Stimulated activated CD4-positive, alpha-beta T cell treated with anti-CD3 and anti-CD28 coated beads, Interleukin-12 subunit alpha, Interleukin-12 subunit beta, amount 100 ng/mL, for 4 hours (primary cell): ENCODE measurements at places on chromosomes 3 and 15.

DNA sequence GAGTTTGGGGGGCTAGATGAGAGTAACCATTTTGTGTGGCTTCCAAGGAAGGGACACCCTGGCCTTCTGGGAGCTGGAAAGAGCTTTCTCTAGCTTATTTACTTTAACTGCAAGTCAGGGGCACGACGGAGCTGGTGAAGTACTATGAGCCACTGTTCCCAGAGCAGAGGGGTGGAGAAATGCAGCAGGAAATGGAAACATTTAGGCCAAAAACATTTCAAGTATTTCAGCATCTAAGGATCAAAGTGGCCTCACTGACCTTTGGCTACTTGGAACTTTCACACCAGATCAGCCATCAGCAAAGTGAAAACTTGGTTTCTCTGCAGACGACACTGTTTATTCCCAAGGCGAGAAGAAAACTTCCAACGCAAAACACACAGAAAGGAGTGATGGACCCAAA lies 7.9 kb downstream of the DGKG start:
- no peak for DNase-seq

DNA sequence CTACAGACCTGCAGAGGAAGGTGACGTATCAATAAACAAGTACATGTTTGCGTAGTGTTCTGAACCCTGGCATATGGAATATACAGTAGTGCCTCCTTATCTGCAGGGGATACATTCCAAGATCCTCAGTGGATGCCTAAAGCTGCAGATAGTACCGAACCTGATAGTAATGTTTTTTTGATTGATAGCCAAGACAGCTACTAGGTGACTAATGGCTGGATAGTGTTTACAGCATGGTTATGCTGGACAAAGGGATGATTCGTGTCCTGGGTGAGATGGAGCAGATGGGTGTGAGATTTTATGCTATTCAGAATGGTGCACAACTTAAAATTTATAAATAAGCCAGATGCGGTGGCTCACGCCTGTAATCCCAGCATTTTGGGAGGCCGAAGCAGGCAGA lies 55.8 kb upstream of the IGF2BP2 start:
- DNase-seq, result no peak

DNA sequence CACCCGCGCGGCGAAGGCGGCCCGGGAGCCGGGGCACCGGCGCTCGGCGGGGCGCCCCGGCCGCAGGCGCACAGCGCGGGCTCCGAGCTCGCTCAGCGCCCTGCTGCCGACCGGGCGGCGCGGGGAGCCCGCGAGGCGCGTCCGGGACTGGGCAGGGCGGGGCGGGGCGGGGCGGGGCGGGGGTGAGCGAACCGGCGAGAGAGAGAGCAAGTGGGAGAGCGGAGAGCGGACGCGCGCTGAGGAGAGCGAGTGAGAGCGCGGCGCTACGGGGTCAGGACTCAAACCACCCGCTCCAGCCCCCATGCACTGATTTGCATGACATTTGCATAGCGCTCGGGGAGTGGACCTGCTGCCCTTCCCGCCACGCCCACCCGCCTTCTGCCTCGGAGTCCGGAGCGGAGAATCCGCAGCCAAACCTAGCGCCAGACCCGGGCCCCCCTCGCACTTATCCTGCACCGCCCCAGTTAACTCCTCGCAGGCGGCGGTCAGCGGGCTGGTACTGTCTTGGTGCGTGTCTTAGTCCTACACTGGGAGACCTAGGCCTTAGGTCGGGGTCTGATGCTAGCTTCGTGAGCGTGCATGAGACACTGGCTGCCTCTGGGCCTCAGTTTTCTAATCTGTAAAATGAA lies at the start of gene MYLK:
Gene MYLK (minus strand): TSS at position 130 of the 629 bp plus-strand sequence. CDS start 90,491 bp downstream, outside the sequence.
- DNase-seq, result peak; percentile 1

DNA sequence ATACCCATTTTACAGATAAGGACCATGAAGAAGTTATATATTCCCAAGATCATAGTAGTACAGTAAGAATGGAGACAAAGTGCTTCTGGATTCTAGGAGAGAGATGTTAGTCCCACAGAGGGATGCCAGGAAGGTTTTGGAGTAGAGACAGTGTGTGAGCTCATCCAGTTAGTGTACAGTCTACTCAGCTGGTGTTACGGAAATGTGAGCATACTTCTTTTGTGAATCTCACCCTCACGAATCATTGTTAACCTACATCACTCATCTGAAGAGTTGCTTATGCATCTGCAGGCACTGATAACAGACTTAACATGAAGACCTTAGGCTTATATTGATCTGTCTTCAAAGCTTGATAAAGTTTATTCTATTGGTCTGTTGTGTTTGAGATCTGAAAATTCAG lies 106.6 kb upstream of the PTPRG start:
- no peak for DNase-seq

- no peak for DNase-seq
Measured at GRCh38 chr3:124178531-124178930, 186.6 kb upstream of the ROPN1 start.
